ENCODE measurements at places on chromosomes 1 and 21.

GRCh38 chr1:110645211-110645610 lies 29.5 kb downstream of the KCNA3 start:
- no peak for DNase-seq

GRCh38 chr1:15939181-15940109 lies 36.5 kb downstream of the ZBTB17 start:
- DNase-seq, result no peak

- no peak for DNase-seq
Observed at GRCh38 chr1:203537806-203538464, 44.0 kb downstream of the OPTC start.

DNA sequence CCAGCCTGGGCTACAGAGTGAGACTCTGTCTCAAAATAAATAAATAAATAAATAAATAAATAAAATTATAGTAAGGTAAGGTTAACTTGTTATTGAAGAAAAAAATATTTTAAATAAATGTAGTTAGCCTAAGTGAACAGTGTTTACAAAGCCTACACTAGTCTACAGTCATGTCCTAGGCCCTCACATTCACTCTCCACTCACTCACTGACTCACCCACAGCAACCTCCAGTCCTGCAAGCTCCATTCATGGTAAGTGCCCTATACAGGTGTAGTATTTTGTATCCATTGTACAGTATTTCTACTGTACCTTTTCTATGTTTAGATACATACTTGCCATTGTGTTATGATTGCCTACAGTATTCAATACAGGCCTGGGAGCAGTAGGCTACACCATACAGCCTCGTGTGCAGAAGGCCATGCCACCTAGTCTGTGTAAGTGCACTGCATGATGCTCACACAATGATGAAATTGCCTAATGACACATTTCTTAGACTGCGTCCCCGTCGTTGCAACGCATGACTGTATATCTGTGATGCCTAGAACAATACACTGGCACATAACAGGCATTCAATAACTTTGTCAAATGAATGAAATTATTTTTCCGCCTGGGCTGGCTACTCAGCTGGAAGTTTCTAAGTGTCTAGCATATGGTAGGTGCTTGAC lies 14.8 kb downstream of the KCNN3 start:
- DNase-seq, result no peak

DNA sequence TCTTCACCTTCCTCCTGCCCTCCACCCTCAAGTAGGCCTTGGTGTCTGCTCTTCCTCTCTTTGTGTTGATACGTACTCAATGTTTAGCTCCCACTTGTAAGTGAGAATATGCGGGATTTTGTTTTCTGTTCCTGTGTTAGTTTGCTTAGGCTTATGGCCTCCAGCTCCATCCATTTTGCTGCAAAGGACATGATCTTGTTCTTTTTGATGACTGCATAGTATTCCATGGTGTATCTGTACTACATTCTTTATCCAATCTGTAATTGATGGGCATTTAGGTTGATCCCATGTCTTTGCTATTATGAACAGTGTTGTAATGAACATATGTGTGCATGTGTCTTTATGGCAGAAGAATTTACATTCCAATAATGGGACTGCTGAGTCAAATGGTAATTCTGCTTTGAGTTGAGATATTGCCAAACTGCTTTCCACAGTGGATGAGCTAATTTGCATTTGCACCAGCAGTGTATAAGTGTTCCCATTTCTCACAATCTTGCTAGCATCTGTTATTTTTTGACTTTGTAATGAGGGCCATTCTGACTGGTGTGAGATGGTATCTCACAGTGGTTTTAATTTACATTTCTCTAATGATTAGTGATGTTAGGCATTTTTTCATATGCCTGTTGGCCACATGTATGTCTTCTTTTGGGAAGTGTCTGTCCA lies 272.7 kb downstream of the SDCCAG8 start:
- no peak for DNase-seq

DNA sequence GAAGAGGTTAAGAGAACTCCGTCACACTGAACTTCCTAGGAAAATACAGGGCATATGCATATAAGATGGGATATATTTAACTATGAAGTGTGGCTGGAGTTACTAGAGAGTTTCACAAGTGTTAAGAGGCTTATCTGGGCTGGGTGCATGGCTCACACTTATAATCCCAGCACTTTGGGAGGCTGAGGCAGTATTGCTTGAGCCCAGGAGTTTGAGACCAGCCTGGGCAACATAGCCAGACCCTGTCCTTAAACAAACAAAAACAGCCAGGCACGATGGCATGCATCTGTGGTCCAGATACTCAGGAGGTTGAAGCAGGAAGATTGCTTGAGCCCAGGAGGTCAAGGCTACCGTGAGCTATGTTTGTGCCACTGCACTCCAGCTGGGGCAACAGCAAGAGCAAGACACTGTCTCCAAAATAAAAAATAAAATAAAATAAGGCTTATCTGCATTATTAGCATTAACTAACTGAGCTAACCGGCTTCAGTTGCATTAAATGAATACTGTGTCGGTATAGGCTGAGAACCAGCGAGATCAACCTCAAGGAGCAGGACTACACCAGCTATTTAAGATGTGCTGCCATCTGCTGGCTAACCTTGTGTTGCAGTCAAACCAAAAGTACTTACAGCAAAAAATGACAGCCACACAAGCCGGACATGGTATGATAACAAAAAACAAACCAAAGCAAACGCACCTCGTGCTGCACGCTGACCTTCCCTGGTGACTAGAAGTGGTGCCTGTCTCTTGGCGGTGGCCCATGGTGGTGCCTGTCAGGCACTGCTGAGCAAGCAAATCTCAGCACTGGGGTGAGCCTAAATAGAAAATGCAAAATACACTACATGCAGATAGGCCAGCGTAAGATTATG lies 19.7 kb upstream of the RBBP5 start:
- peak; percentile 81 for DNase-seq

DNA sequence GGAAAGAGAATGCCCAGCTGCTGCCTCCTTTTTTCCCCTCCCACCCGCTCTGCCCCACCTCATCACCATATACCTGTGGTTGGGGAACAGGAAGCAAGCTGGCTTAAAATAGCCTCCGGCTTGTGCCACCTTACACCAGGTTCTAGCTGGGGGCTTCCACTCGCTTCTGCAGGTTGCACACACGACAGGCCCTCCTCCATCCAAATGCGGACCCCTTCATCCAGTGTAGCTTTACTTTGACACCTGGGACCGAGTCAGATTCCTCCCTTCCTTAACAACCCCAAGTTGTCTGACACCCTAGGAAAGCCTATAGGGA lies 14.6 kb downstream of the BLACAT1 start:
- DNase-seq, result no peak

Measured in glutamatergic neuron (in vitro differentiated cells).